ENCODE measurements at places on chromosomes 4 and X.

- no peak for DNase-seq
Observed at GRCh38 chrX:40700640-40701342, 34.6 kb downstream of the MED14 start.

- DNase-seq, result no peak
Observed at GRCh38 chr4:114986133-114986532, 127.3 kb downstream of the NDST4 start.

- DNase-seq, result no peak
Observed at GRCh38 chr4:37000281-37000680, 244.3 kb upstream of the NWD2 start.

- no peak for DNase-seq
Observed at GRCh38 chrX:8027827-8028226, 100.6 kb upstream of the PNPLA4 start.

- DNase-seq, result no peak
Observed at GRCh38 chr4:52196606-52197130, 145.6 kb downstream of the SPATA18 start.

DNA sequence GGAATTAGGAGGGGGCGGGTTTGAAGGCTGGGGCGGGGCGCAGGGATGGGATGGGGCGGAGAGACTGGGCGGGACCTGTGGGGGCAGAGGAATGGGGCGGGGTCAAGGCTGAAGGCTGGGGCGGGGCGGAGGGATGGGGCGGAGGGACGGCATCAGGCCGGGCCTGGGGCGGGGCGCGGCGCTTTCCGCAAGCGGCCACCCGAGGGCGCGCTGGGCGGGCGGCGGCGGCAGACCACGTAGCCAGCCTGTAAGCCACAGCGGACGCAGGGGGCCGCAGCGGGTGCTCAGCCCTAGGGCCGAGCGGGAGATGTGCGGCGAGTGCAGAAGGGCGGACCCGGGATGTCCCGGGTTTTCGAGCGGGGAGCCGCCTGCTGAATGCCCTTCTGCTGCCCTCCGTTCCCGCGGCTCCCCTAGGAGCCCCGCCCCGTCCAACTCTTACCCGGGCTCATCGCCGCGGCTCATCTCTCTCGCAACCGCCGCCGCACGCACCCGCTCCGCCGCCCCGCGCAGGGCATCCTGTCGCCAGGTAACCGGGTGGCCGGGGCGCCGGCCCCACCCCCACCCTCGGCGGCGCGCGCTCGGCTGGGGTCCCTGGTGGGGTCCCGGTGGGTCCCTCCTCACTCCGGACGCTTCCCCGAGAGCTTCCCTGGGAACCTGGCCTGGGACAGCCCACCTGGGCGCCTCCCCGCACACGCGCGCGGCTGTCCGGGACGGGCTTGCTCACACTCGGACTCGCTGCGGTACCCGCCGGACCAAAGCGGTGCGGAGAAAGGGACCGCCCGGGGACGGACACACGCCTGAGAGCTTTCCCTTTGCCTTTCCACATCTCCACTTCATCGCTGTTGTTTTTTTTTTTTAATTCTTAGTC, at the start of gene CCDC110:
Gene CCDC110, minus strand, starts transcription at position 499 of the 868 bp plus-strand sequence. Its CDS starts 50 bp downstream, at position 449.
- DNase-seq, result peak; percentile 97

DNA sequence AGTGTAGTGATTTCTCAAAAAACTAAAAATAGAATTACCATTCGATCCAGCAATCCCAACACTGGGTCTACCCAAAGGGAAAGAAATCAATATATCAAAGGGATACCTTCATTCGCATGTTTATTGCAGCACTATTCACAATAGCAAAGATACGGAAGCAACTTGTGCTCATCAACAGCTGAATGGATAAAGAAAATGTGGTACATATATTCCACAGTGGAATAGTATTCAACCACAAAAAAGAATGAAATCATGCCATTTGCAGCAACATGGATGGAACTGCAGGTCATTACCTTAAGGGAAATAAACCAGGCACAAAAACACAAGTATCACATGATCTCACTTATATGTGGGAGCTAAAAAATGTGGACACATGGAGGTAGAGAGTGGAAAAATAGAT, 42.7 kb upstream of the NKAP start:
- no peak for DNase-seq

- DNase-seq, result no peak
Observed at GRCh38 chrX:113048896-113049295, 208.3 kb upstream of the AMOT start.

GRCh38 chrX:123476611-123477219, 256.1 kb downstream of the THOC2 start:
- no peak for DNase-seq

- no peak for DNase-seq
Observed at GRCh38 chrX:16754019-16754418, 32.2 kb upstream of the TXLNG start.

GRCh38 chrX:694800-695199, 64.2 kb downstream of the SHOX start:
- DNase-seq, result no peak

DNA sequence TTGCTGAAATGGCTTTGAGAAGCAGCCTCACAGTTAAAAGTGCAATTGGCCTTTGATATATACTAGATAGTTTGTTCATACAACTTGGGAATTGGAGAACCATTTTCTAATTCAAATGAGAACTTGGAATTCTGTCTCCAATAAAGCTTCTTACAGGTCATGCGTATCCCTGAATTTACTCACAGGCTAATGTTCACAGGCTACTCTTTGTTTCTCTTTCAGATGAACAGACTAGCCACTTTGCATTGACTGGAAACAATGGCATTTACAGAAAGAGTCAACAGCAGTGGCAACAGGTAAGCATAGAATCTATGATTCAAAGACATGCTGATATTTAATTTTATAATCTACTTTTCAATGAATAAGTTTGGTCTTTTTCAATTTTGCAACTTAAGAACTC, 13.5 kb downstream of the AFF1 start:
- DNase-seq, result no peak

DNA sequence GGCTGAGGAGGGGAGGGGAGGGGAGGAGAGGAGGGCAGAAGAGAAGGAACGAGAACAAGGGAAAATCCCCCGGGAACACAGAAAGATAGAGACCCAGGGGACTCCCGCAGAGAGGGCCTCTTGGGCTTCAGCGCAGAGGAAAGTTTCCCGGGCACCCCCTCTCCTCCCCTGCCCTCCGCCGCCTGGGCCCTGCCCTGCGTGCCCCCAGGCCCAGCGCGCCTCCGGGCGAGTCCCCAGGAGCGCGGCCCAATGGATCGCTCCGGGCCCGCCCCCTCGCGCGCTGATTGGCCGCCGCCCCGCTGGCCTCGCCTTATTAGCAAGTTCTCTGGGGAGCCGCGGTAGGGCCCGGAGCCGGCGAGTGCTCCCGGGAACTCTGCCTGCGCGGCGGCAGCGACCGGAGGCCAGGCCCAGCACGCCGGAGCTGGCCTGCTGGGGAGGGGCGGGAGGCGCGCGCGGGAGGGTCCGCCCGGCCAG, at the start of gene MSX1:
Gene MSX1, plus strand, starts transcription at position 341 of the 474 bp plus-strand sequence. CDS start 235 bp downstream, outside the sequence.
- DNase-seq, result peak; percentile 76

- no peak for DNase-seq
Observed at GRCh38 chr4:173777921-173778320, 247.9 kb upstream of the HAND2 start.

DNA sequence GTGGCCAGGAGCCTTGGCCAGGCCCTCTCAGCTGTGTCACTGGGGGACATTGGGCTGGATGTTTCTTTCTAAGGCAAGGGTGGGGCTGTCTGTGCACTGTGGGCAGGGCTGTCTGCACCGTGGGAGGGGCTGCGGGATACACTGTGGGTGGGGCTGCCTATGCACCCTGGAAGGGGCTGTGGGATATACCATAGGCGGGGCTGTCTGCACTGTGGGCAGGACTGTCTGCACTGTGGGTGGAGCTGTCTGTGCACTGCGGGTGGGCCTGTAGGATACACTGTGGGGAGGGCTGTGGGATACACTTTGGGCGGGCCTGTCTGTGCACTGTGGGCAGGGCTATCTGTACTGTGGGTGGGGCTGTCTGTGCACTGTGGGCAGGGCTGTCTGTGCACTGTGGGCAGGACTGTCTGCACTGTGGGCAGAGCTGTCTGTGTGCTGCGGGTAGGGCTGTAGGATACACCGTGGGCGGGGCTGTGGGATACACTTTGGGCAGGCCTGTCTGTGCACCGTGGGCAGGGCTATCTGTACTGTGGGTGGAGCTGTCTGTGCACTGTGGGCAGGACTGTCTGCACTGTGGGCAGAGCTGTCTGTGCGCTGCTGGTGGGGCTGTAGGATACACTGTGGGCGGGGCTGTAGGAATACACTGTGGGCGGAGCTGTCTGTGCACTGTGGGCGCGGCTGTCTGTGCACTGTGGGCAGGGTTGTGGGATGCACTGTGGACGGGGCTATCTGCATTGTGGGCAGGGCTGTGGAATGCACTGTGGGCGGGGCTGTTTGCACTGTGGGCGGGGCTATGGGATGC, 31.1 kb downstream of the ACOX3 start:
- no peak for DNase-seq

- no peak for DNase-seq
Observed at GRCh38 chr4:122658377-122658776, 37.5 kb upstream of the IL21 start.

GRCh38 chr4:13521047-13521446, 23.3 kb downstream of the NKX3-2 start:
- no peak for DNase-seq

DNA sequence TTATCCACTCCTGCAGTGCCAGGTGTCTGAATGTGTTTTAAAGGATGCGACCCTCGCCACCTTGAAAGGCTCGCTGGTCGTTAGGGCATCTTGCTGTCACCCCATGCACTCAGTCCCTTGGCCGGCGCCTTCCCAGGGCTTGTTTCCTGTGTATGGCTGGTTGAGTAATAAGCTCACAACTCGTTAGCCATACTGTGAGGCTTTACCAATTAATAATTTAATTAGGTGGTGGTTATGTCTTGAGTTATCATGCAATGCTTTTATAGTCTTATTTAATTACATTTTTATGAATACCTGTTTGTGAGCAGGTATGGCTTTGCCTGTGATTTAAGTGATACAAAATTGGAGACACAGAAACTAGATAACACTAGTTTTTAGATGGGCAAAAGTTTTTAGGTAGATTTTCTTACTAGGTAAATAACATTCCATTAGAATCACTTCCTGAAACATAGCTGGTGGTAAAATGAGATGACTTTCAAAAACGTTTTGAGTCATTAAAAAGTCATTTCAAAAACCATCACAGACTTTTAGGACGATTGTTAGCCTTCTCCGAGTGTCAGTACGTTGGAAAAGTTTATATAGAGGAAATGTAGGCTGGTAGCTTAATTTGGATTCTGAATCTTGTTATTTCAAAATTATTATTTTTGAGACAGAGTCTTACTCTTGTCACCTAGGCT, 18.2 kb downstream of the PTTG2 start:
- DNase-seq, result no peak

DNA sequence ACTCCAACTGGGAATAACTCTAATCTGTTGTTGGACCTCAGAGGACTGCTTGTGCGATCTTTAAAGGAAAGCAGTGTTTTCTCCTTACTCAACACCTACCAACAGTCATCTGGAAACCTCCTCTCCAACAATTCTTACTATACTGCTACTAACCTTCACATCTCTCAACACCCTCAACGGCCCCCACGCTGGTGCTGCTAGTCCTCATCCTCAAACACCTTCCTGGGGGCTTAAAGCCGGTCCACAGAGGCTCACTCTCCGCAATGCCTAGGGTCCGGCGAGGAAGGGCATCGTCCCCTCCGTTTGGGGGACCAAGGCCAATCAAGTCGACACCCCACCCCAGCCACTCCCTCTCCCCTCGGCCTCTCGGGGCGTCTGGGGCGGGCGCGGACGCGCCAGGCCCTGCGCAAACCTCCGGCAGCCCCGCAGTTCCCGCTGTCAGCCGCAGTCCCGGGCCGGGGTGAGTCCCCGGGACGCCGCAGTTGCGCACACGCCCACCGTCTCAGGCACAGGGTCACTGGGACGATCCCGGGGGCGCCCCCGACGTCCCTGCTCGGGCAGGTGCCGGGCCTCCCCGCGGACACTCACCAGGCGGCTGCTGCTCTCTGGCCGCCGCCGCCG, 418 bp downstream of the TAB3 start:
- DNase-seq, result peak; percentile 25

DNA sequence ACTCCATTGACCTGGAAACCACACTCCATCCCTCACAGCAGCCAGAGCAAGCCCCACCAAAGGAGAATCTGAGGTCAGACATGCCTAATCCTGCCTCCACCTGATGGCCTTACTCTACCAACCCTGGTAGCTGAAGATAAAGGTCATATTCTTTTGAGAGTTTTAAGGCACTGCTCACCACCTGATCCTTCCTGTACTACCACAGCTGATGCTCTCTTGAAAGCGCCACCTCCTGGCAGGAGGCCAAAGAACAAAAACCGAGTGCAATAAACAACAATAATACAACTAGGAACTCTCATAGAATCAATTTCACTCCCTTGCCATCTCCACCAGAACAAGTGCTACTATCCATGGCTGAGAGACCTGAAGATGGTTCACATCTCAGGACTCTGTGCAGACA, 301.6 kb downstream of the NAF1 start:
- no peak for DNase-seq

DNA sequence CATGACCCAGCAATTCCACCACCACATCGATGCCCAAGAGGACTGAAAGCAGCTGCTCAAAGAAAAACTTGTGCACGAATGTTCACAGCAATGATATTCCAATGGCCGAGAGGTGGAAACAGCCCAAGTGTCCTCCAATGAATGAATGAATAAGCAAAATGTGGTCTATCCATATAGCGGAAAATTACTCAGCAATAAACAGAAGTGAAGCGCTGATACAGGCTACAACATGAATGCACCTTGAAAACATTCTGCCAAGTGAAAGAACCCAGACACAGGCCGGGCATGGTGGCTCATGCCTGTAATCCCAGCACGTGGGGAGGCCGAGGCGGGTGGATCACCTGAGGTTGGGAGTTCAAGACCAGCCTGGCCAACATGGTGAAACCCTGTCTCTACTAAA, 5.2 kb upstream of the SLC2A9 start:
- DNase-seq, result no peak

- DNase-seq, result peak; percentile 43
Observed at GRCh38 chr4:77618383-77619241, 13.0 kb downstream of the CXCL13 start.

DNA sequence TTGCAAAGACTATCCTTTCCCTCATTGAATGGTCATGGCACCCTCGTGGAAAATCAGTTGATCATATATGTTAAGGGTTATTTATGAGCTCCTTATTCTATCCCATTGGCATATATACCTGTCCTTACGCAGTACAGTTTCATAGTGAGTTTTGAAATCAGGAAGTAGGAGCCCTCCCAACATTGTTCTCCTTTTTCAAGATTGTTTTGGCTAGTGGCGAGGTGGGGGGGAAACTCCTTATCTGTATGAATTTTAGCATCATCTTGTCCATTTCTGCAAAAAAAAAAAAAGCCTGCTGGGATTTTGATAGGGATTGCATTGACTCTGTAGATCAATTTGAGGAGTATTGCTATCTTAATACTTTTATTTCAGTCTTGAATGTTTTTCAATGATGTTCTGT, 2.5 kb upstream of the USP9X start:
- DNase-seq, result no peak
